NCI-H226 (cell line): ENCODE measurements at places on chromosomes 3 and 15.

DNA sequence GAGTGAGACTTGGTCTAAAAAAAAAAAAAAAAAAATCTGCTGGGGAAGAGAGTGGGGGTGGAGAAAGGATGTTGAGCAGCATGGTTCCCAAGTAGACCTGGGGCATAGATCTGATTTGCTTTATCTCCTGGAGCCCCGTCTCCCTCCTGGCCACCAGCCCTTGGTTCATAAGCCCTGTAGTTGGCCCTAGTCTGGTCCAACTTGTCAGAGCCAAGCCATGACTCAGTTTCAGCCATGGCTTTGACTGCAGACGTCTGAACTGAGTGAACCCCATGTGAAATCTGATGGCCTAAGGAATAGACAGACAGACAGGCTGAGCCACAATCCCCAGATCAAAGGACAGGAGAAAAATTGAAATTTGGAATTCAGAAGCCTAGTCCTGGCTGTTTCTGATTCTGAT lies 2.0 kb upstream of the CILP start:
- DNase-seq = no peak

GRCh38 chr15:34900748-34901147 lies 68.8 kb downstream of the AQR start:
- DNase-seq = no peak

- peak; percentile 77 for DNase-seq
Observed at GRCh38 chr15:49855917-49856637, 235.2 kb downstream of the DTWD1 start.

- peak; percentile 37 for DNase-seq
Observed at GRCh38 chr3:29764041-29764440, 483.2 kb downstream of the RBMS3 start.

GRCh38 chr15:78084449-78084750 lies 6.9 kb upstream of the TBC1D2B start:
- no peak for DNase-seq

- no peak for DNase-seq
Observed at GRCh38 chr15:52133510-52134220, 21.1 kb upstream of the BCL2L10 start.

GRCh38 chr15:35931799-35932341 lies 385.9 kb upstream of the DPH6 start:
- no peak for DNase-seq

- DNase-seq = no peak
Observed at GRCh38 chr15:63598473-63599400, 1.6 kb downstream of the FBXL22 start.

DNA sequence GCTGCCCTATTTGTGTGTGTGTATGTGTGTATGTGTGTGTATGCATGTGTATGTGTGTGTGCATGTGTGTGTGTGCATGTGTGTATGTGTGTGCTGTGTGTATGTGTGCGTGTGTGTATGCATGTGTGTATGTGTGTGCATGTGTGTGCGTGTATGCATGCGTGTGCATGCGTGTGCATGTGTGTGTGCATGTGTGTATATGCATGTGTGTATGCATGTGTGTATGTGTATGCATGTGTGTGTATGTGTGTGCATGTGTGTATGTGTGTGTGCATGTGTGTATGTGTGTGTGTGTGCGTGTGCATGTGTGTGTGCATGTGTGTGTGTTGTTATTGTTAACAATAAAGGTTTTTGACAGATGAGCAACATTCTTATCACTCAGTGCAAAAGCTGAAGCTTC lies 110.8 kb upstream of the HES1 start:
- DNase-seq = no peak

DNA sequence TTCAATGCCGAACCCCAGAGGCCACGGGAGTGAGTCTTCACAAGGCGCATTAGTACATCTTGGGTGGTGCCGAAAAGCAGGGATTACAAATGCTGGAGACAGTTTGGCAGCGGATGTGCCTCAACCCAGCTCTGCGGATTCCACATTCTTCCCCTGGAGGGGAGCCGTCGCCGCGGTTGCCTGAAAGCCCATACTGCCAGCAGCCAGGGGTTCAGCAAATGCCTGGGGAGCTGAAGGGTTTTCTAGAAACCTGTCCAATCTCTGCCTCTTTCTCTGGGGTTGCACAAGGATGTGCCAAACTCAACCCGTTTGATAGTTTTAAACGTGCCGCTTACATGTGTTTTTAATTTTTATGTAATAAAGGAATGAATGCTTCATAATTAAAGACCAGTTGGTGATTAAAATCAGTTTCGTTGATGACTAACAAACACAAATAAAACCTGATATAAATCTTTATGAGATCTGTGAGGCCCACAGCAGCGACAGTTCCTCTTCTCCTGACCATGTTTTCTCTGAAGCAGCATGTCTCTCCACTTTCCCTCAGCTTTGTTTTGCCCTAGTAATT lies 74.6 kb upstream of the LEKR1 start:
- DNase-seq = no peak

DNA sequence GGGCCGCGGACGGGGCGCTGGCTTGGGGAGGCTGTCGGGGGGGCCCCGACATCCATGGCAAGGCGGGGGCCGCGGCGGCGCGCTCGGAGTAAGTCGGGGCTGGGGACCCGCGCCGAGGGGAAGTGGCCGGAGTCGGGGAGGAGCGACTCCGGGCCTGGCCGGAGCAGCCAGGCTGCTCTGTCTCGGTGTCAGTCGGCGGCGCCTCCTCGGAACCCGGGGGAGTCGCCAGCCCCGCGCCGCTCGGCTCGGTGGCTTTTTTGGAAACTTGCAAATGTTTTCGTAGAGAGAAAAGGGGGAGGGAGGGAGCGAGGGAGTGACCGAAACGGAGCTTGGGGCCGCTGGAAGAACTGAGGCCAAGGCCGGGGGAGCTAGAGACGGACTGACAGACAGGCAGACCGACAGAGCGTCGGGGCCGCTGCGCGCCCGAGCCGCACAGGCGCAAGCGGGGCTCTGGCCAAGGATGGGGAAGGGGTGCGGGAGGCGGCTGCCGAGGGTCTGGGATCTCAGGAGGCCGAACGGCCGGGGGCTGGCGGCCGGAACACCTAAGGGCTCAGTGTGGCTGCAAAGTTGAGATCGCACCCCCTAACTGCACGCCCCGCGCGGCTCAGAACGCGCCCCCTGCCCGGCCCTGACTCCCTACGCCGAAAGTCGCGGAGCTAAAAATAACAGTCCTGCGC lies 5.0 kb downstream of the PTH1R start:
- DNase-seq = no peak

GRCh38 chr3:79183496-79183895 lies 584.3 kb downstream of the ROBO1 start:
- no peak for DNase-seq

- peak; percentile 89 for DNase-seq
Observed at GRCh38 chr3:183764847-183765731, 60.3 kb downstream of the MAP6D1 start.

- DNase-seq = no peak
Observed at GRCh38 chr3:114732353-114732752, 414.7 kb downstream of the ZBTB20 start.

GRCh38 chr3:190180268-190180667 lies 59.6 kb upstream of the P3H2 start:
- no peak for DNase-seq

- no peak for DNase-seq
Observed at GRCh38 chr15:94004697-94005096, 226.7 kb upstream of the MCTP2 start.

GRCh38 chr15:48120745-48121144 lies at the start of gene SLC24A5:
Gene SLC24A5 (plus strand): TSS chr15:48120990. CDS start chr15:48121045, 55 bp downstream.
- DNase-seq = no peak

DNA sequence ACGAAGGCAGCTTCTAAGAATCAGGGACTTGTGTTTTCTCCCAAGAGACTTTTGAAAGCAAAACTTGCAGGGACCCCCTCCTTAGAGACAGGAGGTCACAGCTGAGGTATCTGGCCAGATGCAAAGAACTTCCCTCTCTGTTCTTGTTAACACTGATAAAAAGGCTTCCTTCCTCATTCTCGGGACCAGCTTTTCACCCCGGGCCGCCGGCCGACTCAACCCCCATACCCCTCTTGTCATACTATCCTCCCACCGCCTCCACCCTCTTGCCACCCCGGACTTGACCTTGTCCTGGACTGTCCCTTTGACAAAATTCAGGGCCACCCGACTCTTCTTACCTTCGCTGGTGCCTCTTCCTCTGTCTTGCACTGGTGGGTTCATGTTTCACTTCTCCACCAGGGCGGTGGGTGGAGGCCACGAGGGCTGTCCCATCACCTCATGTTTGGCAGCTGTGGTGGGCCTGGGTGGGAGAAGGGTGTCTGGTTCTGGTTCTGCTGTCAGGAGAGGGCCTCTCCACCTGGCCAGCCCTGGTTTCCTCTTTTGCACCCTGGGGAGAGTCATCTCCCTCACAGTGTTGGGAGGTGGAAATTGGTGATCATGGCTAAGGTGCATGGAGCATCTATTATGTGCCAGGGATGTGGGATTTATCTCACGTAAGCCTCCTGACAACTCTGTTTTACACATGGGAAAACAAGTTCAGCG lies 32.5 kb downstream of the BHLHE40 start:
- DNase-seq = no peak

DNA sequence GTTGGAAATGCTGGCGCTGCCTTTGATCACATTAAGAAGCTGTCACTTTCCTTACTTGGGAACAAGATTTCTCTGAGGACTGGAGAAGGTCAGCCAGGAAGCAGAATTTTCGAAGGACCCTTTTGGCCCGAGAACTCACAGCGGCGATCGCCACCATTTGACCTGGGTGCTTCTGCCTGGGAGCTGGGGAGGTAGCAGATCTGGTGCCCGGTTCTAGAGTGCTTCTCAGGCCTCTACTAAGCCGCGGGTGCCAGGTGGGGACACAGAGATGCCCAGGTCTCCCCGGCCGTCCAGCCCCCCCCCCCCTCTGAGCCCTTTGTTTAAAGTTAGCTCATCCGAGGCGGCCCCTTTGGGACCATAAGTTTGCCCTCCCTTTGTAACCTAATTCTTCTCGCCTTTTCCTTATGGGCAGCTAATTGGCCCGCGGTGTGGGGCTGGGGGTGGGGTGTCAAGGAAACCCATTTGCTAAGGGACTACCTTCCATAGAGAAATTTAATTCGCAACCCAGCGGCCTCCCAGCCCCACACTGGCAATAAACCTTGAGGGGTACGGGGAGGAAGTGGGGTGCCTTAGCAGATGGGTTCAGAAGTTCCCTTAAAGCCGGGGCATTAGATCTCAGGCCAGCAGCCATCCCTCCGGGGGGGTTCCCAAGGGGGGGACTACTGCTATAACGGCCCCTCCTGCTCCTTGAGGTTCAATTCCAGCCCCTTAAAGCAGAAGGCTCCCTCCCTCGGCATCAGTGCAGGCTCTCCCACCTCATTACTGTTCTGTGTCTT lies 1.9 kb downstream of the GATA2 start:
- no peak for DNase-seq

DNA sequence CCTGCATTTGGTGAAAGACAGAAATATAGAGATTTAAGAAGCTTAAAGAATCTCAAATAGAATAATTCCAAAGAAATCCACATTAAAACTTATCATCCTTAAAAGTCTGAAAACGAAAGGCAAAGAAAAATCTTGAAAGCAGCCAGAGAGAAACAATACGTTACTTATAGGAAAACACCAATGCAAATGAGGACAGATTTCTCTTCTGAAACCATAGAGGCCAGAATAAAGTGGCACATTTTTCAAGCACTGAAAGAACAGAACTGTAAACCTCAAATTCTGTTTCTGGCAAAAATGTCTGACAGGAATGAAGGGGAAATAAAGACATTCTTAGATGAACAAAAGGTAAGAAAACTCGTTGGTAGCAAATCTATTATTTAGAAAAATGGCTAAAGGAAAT lies 13.8 kb upstream of the ACTC1 start:
- no peak for DNase-seq

DNA sequence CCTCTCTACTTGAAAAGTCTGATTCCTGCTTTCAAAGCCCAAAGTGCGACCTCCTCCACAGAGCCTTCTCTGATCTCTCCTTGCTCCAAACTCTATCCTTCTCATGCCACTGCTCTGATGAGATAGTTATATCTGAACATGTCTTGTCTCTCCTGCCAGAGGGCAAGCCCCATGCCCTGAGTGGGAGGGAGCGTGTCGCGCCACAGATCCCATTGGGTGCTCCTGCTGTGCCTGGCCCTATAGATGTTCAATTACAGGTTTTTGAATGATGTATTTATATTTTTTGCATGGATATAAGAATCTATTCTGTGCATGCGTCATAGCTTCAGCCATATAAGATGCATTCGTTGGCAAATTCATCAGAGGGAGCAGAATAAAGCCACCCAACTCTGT lies 20.4 kb downstream of the CORO2B start:
- DNase-seq = no peak

GRCh38 chr15:41494922-41495735 lies 1.5 kb downstream of the ITPKA start:
- no peak for DNase-seq

GRCh38 chr3:155594526-155595187 lies 150.2 kb downstream of the PLCH1 start:
- DNase-seq = no peak

DNA sequence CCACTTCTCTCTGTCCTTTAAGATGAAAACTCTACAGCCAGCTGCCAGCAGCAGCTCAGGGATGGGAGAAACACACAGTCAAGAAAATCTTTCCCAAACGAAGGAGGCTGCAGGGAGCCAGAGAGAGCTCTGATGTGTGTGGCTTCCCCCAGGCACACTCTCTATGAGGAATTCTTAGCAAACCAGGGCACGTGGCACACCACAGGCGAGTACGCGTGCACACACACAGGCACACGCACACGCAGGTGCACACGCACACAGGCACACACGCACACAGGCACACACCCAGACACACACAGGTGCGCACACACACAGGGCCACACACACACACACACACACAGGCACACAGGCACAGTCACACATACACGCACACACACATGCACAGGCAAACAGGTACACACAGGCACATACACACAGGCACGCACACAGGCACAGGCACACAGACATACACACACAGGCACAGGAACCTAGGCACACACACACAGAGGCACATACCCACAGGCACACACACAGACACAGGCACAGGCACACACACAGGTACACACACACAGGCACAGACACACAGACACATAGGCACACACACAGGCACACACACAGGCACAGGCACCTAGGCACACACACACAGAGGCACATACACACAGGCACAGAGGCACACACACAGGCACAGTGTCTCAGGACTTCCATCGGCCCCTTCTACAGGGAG lies 91.5 kb upstream of the ATP2B2 start:
- no peak for DNase-seq

DNA sequence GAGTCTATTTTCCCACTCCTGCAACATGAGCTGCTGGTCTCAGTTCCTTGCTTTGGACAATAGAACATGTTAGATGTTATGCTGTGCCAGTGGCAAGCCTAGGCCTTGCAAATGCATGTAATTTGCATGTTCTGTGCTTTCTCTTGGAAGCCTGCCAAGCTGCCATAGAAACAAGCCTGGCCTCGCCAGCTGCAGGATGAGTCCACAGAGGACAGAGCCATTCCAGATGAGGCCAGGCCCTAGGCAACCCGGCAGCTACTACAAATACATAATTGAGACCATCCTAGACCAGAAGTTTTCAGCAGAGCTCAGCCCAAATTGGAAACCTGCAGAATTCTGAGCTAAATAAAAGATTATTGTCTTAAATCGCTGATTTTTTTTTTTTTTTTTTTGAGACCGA lies 39.6 kb downstream of the TRIM69 start:
- DNase-seq = no peak

GRCh38 chr3:29700256-29700655 lies 419.4 kb downstream of the RBMS3 start:
- no peak for DNase-seq
